ENCODE measurements at places on chromosomes 4 and X.

- no peak for DNase-seq
These were observed 45.9 kb upstream of the WDR1 start for GRCh38 chr4:10162341-10163000.

- DNase-seq = peak; percentile 61
These were observed 14.7 kb downstream of the NDP start for GRCh38 chrX:43958529-43958928.

GRCh38 chr4:8503801-8504200 lies 63.2 kb downstream of the TRMT44 start:
- DNase-seq = no peak

- no peak for DNase-seq
These were observed 1064.8 kb upstream of the IGFBP7 start for GRCh38 chr4:58175024-58175423.

DNA sequence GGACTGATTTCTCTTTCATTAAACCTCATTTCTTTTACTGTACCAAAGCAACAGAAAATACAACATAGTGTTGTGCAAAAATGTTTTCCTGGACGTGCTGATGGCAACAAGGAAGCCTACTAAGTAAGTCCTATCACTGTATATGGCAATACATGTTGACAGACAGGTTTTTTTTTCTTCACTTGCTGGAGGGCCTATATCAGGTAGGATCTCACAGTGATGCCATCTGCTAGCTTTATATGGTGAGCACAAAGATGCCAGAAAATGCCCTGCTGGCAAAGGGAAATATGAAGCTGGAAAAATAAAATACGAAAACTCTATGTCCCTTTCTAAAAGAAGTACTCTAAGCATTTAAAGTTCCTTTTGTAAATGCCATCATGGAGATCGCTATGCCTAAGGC lies 119.0 kb upstream of the PDLIM3 start:
- DNase-seq = no peak

- no peak for DNase-seq
These were observed 33.2 kb upstream of the YTHDC1 start for GRCh38 chr4:68383115-68383514.

DNA sequence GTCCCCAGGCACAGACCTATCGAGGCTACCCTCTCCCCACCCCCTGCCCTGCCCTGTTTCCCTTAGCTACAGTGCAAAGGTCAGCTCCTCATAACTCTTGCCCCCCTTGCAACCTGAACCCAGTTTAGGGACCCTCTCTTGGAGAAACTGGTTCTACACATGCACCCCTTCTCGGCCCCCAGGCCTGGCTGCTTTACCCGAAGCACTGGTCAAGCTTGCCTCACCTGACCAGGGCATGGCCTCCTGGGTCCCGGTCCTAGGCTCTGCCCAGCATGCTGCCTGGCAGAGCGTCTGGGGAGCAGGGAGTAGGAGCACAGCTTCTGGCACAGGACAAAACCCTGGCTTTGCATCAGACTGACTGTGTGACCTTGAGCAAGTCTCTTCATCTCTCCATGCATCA lies 28.0 kb downstream of the ZNF185 start:
- no peak for DNase-seq

DNA sequence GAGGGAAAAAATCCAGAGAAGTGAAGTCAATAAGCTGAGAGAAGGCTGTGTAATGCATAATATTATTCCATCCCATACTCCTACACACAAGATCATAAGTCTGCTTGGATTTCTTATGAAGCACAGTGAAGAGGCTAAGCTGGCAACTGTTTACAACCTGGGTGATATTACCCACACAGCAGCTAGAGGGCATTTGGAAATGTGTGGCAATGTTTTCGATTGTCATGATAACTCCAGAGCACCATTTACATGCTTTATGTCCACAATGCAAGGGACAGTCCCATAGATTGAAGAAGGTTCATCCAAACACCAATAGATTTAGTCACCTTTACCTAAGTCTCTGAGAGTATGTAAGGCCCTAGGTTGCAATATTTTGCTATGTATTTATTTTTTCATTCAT lies 412.2 kb downstream of the PPP3CA start:
- DNase-seq = no peak

- DNase-seq = no peak
These were observed 776 bp upstream of the SOWAHD start for GRCh38 chrX:119757646-119757978.

GRCh38 chrX:135541351-135541750 lies 20.9 kb downstream of the INTS6L start:
- DNase-seq = no peak

DNA sequence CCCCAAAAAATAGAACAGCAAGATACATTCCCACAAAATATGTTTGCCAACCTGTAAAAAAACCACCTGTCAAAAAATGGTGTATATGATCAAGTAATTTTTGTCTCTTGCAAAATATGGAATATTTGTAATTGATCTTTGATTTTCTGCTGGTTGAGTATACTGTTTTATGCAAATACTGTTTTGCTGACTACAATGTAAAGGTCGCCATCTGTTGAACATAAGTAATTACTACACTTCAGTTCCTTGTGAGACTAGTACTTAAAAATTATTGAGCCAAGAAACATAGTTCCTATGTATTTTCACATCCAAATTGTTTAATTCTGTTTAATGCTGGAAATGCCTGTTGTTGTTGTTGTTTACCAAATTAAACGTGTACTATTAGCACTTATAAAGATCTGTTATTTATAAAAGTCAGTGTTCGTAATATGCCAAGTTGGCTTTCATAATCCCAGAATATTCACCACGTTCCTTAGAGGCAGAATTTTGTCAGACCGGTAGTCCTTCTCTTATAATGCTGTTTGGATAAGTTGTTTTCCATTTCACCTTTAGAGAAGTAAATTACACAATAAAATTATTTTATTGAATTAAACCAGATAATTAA lies 144.2 kb downstream of the PDLIM5 start:
- DNase-seq = peak; percentile 66

GRCh38 chrX:12802741-12803140 lies 11.5 kb downstream of the PRPS2 start:
- DNase-seq = no peak

DNA sequence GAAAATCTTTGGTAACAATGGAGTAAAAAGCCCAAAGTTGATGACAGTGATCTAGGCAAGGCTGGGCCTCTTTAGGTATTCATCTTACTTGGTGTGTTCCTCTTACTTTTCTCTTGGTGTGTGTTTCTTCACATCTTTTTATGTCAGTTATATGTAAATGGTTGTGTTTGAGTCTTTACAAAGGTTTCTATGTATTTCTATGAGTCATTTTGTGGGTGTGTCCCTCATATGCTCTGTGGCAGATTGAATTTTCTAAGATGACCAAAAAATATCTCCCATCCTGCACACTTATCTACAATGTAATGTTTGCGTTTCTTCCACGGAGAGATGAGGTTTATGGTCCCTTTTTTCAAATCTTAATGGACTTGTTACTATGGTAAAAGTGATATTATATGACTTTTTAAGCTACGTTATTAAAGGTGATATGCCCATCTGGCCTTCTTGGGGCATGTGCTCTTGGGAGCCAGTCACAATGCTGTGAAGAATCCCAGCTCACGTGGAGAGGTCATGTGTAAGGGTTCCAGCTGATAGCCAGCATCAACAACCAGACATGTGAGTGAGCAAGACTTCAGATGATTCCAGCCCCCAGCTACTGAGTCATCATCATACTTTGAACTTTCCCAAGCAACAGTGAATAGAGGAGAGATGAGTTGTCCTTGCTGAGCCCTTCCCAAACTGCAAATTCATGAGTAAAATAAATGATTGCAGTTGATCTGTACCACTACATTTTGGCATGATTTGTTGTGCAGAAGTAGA lies 126.9 kb downstream of the CBLL2 start:
- no peak for DNase-seq

GRCh38 chrX:45557387-45557786 lies 356.7 kb upstream of the DIPK2B start:
- no peak for DNase-seq

- no peak for DNase-seq
These were observed 739.3 kb upstream of the NDST4 start for GRCh38 chr4:115852767-115853091.
